Mesendoderm (in vitro differentiated cells): ENCODE measurements at places on chromosomes 16 and 17.
A peak's percentile ranks its signal among the peaks of the same experiment; 100 is the strongest.

DNA sequence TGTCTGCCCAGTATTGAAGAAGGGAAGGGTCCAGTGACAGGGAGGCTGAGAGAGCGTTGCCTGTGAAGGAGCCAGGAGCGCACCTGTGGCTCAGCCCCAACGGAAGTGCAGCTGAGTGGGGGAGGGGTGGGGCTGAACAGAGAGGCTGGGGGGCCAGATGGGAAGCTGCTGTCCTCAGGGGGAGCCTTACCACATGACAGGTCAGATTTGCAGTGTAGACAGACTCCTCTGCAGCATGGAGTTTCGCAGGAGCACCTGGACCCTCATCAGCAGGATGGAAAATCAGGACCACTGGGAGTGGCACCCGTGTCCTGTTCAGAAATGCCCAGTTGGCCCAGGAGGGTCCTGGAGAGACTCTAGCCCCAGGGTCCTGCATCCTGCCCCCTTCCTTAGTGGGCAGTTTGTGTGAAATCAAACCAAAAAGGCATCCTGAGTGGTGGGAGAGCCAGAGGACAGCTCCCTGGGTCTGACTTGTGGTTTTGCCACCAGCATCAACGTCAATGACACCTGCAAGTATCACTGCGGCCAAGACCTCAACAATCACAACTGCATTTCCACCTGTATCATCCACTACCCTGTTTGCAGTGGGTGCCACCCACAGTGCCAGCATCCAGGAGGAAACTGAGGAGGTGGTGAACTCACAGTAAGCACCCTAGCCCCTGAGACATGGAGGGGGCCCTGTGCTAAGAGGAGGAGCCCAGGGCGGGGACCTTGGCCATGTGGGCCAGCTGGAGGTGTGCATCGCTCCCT is 7.8 kb downstream of the CD300A start:
- H3K4me3 ChIP-seq: no peak overlapping the region
- H3K27me3 ChIP-seq: no peaks in the 10 kb centered on the region

GRCh38 chr17:77687921-77688320 is 270.6 kb upstream of the TNRC6C start:
- no peak overlapping the region for H3K27ac ChIP-seq
- H3K4me3 ChIP-seq: no peak overlapping the region
- no peaks in the 10 kb centered on the region for H3K27me3 ChIP-seq
- H3K36me3 ChIP-seq: no peaks in the 10 kb centered on the region
- no peaks in the 10 kb centered on the region for H3K4me1 ChIP-seq
- DNase-seq: no peak

DNA sequence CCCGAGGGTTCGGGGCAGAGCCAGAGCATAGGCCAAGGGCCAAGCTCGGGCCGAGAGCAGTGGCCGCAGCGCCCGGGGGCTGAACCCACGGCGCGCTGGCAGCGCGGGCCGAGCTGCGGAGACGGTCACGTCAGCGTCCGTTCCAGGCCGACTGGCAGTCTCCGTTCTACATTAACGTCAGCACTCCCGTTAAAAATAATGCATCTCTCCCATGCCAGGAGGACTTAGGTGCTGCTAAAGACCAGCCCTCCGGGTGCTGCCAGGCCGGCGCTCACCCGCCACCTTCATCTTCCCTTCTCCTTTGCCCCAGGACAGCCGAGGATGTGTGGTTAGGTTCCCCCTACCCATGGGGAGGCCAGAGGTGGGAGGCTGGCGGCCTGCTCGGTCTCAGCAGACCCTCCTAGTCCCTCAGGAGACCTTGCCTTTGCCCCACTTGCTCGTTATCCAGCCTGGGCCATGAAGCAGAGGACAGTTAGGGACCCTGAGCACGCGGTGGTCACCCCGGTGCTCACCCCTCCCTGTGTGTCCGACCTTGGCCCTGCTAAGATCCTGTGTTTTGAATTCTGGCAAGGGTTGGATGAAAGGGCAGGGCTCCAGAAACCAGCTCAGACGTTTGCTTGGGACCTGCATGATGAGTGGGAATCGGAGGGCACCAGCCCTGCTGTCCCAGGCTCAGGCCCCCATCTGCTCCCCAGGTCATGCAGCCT is 572 bp downstream of the MPG start:
- no peaks in the 10 kb centered on the region for H3K27me3 ChIP-seq
- peaks cover 30% of the 10 kb centered on the region for H3K4me1 ChIP-seq
- peaks cover 4% of the 10 kb centered on the region for H3K36me3 ChIP-seq
- H3K4me3 ChIP-seq: peak overlapping the region; percentile 79

- H3K27me3 ChIP-seq: no peaks in the 10 kb centered on the region
- no peak for DNase-seq
- H3K36me3 ChIP-seq: no peaks in the 10 kb centered on the region
Observed at GRCh38 chr16:57503366-57503765, 17.1 kb upstream of the DOK4 start.

- H3K27me3 ChIP-seq: peaks cover 4% of the 10 kb centered on the region
- peak overlapping the region; percentile 23 for H3K4me3 ChIP-seq
- no peak overlapping the region for H3K27ac ChIP-seq
- peaks cover 9% of the 10 kb centered on the region for H3K4me1 ChIP-seq
- H3K36me3 ChIP-seq: no peaks in the 10 kb centered on the region
- DNase-seq: peak; percentile 63
Observed at GRCh38 chr16:67431775-67432505, 1.0 kb downstream of the HSD11B2 start.

GRCh38 chr16:11576427-11577289 is 10.1 kb downstream of the LITAF start:
- DNase-seq: no peak
- H3K27ac ChIP-seq: no peak overlapping the region

DNA sequence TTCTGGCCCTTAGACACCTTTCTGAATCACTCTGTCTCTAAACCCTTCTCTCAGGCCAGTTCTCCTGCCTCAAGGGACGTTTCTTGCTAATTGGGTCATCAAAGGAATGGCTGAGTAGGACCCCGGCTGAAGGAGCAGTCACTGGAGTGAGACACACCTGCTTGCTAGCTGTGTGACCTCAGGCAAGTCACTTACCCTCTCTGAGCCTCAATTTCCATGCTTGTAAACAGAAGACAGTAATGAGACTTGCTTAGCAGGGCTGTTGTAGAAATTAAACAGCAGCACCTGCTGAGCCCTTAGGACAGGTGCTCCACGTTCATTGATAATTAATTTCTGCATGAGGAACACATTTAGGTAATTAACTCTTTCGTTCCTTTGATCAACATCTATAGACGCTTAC is 6.8 kb downstream of the CIBAR2 start:
- no peak for DNase-seq

DNA sequence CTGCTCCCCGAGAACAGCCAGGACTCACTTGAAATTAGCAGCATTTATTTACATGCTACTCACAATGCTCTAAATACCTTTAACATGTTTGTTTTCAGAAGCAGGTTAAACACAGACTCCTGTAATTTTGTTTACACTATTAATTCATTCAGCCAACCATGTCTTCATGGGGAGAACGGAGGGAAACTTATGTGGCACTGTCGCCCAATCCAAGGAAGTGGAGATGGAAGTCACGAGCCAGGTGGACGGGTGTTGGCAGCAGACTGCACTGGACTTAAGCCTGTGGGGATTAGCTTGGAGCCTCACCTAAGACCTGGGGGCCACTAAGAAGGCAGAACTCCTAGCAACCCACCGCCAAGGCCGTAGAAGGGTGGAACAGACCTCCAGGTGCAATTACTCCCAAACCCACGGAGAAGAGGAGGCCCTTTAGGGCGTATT is 8.8 kb upstream of the GFAP start:
- H3K27me3 ChIP-seq: no peaks in the 10 kb centered on the region
- H3K27ac ChIP-seq: no peak overlapping the region
- H3K36me3 ChIP-seq: peaks cover 22% of the 10 kb centered on the region
- no peaks in the 10 kb centered on the region for H3K4me1 ChIP-seq
- no peak overlapping the region for H3K4me3 ChIP-seq
- DNase-seq: no peak
